ENCODE measurements at places on chromosomes 16 and 17.

DNA sequence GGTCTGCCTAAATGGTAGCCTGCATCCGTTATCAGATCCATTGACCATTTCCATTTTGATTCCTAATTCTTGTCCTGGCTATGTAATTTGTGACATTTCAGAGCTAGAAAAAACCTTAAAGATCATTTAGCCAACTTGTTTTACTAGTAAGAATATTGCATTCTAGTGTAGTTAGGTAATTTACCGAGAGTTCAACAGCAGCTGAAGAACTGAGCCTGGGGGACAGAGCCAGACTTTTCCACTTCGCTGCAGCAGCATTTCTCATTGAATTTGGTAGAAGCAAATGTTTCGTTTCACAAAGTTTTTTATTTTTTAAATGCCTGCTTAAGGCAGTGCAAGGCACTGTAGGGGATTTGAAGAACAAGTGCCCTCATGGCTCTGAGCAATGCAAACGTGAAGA is 59.2 kb upstream of the MARCHF10 start:
- no peak for DNase-seq

DNA sequence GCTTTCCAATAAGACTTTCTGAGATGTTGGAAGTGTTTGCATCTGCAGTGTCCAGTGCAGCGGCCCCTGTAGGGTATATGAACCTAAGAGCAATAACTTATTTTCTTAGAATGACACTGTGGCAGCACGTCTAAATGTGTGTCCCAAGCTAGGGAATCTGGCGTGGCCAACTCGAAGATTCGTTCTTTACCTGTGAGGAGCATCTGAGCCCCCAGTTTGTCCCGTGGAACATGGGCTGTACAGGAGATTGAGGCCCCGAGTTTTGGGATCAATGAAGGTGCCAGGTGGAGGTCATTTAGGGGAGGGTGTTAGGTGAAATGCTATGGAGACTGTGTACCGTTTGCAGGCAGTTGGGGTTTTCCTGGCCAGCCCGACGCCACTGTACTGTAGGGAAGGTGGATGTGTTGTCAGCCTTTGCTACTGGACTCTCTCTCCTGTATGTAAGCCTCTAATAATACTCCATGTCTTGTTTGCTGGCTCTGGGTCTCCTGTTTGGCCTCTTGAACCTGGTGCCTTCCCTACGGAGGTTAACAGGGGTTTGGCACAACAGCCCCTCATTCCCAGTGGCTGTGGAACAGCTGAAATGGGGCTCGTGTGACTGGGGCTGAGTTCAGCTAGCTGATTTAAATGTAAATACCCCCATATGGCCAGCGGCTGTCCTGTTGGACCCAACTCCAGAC is 45.5 kb upstream of the SDK2 start:
- no peak for DNase-seq

GRCh38 chr16:71709229-71709781 is 15.2 kb downstream of the PHLPP2 start:
- no peak for DNase-seq

DNA sequence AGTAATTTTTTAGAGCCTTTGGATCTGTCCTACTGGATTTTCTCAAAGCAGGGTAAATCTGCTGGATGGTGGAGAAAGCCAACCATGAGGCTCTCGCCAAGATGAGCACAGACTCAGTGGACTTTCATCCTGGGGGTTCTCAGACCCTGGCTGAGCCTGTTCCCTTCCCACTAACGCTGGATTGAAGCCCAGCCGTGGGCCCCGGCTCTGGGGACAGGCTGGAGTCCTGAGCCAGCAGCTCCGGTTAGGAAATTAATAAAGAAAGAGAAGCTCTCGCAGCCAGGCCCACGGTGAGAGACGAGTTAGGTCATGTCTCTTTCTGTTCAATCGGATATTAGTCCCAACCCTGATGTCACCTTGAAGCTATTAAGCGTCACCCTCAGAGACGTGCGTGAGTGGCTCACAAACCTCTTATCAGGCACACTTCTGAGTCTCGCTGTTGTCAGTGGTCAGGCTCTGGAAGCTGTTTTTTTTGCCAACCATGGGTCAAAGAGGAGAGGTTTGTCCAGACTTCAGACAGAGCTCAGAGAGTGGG is 27.1 kb downstream of the MEOX1 start:
- no peak for DNase-seq
